ENCODE measurements at places on chromosomes 2 and 18. TPM values are rescaled to one million over a fixed set of nuclear protein-coding genes. Genes with fewer than 3 reads are reported as not detected.

DNA sequence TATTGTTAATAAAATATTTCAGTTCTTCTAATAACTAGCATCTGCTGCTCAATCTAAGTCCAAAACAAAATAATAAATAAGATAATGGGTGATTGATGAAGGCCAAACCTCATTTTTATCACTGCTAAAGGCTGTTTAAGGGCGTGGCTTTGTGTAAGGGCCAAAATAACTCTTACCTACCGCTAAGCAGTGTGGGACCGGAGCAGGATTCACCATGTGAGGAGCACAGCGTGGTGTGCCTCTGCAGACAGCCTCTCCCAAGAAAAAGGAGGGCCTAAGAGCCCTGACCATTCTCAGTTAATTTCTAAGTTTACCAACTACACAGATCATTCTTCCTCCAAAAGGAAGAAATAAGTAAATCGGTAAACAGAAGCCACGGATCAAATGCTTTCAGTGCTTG lies 353.7 kb downstream of the ARL6IP6 start:
- DNase-seq = no peak

DNA sequence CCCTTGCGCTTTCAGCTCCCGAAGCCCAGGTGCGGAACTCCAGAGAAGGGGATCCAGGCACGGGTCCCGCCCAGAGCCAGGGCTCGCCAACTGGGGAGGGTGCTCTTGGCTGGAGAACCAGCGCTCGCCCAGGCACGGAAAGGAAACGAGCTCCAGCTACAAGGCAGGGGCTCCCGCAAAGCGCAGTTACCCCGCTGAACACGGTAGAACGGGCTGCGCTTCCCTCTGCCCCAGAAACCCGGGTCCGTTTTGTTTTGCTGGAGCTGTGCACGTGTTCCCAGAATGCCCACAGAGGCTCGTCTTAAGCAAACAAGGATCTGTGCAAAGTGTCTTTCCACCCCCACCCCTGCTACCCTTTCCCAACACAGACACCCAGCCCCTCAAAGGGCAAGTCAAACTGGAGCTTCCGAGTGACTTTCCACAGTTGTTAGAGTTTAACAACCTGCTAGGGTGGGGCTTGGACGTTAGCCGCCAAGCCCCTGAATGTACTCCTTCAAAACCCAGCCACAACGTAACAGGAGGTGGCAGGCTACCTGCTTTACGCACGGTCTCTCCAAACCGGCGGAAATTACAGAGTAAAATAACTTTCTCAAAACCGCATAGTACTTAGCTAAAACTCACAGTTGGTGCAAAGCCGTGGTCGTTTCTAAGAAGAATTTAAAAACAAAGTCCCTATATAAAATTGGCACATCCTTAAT lies 775 bp downstream of the RNF125 start:
- DNase-seq = peak; percentile 34

- peak; percentile 28 for DNase-seq
These were observed 11.5 kb upstream of the PARD3B start for GRCh38 chr2:204533629-204534370.

GRCh38 chr2:185185044-185185443 lies 553.6 kb upstream of the FSIP2 start:
- no peak for DNase-seq

- no peak for DNase-seq
These were observed 106.2 kb downstream of the RTP5 start for GRCh38 chr2:241975593-241976284.

Gene IL36G
- total RNA-seq = not detected

DNA sequence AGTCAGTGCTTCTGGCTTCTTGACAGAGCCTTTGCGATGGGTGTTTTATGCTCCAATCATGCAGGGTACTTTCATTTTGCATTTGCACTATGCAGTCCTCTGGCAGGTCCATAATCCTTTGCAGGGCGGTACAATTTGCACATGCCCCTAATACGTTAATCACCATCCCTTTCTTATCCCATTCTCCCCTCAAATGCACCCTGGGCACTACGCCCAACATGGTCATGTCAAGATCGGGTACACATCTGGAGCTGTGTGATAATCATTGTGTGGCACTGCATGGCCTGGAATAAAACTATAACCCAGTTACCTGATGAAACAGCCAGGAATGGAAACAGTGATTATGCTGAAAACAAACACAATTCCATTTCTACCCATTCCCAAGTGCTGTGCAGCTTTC lies 27.7 kb downstream of the LOXHD1 start:
- DNase-seq = no peak

DNA sequence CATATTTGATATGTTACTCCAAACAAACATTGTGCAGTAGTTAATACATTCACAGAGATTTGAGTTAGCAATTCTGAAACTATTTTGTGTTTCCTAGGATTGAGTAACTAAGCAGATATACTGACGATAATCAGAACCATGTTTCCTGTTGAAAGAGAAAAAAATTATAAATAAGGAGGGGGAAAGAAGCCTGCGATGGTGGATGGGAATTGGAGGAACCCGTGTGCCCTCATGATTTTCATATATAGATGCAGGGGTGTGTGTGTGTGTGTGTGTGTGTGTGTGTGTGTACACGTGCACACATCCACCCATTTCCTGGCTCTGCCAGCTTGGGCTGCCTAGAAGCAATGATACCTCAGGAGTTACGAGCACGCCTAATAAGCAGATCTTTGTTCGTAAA lies 56.9 kb downstream of the LPIN2 start:
- DNase-seq = no peak

DNA sequence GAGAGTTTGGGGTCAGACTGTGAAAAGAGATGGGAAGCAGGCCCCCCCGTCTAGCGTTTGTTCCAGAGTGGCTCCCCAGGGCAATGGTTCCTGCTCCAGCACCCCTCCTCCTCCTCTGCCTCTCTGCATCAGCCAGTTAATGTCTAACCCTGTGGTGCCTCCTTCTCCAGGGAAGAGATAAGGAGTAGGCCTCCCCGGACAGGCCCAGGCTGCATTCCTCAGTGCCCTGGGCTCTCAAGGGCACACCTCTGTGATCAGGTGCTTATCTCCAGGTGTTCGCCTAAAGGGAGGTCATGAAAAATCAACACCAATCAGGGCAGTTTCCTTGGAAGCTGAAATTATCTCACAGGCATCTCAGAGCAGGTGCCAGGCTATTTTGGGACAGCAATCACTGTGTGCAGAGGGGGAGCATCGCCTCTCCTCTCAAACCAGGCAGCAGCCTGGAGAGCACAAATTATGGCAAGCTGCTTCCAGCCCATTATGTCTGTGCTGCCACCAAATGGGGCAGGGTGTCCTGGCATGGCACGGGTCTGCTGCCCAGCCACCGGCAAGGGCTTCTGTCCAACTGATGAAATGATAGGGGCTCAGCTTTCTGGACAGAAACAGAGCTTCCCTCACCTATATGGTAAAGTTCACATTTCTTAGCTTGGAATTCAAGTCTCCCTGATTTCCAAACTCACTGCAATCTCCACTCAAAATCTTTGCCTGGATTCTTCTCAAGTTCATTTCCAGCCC lies 255.8 kb upstream of the SLC14A2 start:
- DNase-seq = no peak

Gene GTF2A1L
- 3.6 TPM for total RNA-seq

DNA sequence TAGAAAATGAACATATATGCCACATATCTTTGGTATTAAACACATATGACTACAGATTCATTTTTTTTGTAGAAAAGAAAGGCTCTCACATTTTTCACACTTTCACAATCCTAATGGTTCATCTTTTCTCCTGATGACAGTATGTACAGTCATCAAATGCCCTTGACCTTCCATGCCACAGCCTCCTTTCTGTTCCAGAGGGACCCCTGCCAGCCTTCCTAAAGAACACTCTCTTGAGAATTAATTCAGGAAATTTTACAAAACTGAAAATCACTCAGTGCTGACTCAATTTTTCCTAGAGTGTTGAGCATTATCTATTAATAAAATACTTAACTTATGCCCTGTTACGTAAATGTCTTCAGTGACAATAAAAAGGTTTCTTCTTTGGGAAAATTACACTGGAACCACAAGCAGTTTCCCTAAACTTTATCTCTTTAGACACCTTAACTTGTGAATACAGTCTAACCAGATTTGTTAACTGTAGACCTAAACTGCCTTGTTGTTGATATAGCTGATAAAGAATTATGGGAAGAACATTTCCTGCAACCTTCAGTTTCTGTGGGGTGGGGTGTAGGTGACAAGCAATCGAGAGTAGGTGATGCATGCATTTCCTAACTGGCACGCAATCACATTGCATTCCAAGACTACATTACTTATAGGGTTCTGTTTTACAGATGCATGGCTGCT lies 15.3 kb upstream of the ACOXL start:
- DNase-seq = no peak

DNA sequence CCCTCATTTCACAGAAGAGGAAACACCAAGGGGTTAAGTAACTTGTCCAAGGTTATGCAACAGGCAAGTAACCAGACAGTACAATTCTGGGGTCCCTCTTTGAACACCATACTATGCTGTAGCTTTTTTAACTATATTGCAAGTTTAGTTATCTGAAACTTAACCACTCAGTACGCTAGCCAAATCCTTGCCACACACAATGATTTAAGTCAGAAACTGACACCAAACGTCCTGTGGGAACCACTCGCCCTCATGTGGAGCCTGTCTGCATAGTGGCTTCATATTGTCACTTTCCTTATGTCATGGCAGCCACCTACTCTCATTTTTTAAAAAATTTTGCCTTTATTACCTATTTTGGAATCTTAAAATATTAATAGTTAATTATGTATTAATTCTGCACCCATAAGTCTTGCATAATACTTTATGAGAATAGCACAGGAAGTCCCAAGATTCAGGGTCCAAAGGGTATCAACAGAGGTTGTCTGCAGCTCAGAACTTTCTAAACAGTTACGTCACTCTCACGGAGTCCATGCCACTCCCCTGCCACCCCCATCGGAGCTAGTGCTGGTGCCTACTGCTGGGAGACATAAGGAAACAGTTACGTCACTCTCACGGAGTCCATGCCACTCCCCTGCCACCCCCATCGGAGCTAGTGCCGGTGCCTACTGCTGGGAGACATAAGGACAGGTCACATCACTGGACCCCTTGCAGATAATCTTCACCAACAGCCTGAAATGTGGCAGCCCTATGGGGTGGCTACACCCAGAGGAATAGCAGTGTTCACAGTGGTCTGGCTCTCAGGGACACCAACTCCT lies 99.0 kb downstream of the L3MBTL4 start:
- DNase-seq = no peak

DNA sequence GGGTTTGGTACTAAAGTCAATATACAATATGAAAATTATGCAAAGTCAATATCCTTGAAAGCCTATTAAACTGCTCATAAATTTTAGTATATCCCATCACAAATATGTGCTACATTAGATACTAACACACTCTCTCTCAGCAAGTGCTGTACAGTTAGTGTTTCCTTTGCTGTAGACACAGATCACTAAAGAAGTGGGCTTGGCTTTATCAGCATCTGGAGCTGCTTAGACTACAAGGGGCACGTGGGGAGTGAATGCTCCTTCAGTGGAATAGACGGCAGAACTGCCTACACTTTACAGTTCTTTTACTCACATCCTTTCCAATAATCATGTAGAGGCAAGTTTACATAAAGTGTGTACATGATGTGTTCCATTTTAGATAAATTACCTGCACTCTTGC lies 26.0 kb upstream of the EFEMP1 start:
- DNase-seq = no peak

Gene RAB17
- 12.6 TPM for total RNA-seq

DNA sequence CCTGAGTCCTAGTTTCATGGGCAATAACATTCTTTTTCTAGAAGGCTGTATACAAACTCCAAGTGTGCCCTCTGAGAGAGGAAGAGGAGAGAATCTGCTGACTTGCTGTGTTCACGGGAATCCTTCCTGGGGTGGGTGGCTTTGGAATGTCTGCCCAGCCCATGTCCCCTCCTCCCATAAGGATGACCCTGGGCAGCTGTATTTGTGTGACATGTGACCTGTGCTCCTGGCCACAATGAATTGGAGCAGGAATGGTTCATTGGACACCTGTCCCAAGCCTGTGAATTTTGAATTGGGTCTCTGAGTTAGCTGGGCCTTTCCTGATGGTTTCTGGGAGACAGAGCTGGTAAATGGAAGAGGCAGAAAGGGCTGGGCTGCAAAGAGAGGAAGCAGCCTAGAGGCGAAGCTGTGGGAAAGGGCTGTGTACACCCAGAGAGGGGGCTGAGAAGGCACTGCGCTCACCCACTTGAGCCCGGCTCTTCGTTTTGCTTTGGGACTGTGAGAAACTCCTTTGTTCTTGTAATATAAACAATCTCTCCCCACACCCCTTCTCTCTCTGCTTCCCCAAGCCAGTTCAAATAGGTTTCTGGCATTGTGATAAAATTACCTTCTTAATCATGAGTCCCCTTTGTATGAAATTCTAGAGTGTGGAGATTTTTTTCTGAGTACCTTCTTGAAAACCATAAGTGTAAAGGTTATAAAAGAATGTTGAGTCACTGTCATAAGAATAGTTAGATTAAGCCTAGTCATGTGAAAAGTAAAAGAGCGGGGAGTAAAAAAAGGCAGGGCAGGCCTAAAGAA lies 49.8 kb downstream of the SLC4A5 start:
- no peak for DNase-seq

DNA sequence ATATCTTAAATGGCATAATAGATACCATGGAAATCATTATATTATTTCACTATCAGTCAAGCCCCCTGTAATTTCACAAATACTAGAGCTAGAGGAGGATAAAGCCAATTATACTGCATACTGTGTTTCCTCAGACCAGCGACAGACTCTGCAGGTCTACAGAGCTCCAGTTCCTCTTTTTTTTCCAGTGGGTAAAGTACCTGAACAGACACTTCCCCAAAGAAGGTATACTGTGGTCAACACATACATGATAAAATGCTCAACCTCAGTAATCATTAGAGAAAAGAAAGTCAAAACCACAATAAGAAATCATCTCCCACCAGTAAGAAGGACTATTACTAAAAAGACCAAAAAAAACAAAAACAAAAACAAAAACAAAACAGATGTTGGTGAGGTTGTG lies 44.6 kb downstream of the SCN7A start:
- DNase-seq = no peak

Gene CNTNAP5
- 0.11 TPM for total RNA-seq

DNA sequence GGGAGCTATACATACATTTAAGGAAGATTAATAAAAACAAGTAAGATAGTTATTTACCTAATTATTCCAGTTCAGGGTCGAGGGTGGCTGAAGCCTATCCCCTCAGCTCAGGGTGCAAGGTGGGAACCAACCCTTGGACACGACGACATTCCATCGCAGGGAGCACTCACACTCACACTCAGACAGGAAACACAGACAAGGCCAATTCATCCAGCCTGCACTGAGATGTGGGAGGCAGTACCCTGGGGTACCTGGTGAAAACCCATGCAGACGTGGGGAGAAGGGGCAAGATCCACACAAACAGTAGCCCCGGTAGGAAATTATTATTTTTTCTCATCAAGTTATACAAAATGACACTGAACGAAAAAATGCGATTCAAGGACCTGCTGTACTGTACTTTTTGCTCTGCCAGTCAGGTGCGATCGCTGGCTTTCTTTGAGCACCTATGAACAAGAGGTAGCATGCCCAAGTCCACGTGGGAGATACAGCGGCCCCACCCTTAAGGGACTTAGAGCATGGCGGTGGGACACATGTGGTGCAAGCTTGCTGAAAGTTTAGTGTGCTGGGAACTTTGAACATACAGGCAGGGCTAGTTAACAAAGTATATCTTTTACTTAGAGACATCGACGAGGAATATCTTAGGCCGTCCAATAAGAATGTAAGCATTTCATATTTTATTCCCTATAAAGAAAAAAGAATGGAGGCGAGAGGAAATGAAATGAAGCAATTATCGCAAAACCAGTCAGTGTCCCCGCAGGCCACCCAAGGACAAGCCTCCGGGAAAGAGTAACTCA lies 624 bp downstream of the METTL8 start:
- peak; percentile 67 for DNase-seq

- no peak for DNase-seq
These were observed 38.1 kb downstream of the RHOB start for GRCh38 chr2:20484810-20485611.

- no peak for DNase-seq
These were observed 158.9 kb downstream of the RHBDD1 start for GRCh38 chr2:226994775-226995174.

All from prostate gland (tissue), 2 donors.